ENCODE measurements at places on chromosomes 16 and 17. TPM values are rescaled to one million over a fixed set of nuclear protein-coding genes. Genes with fewer than 3 reads are reported as not detected.

CCL3 gene
- not detected for total RNA-seq

DPEP1 gene
- 3.7 TPM for total RNA-seq

OR1F1 gene
- not detected for total RNA-seq

MARCHF10 gene
- total RNA-seq: not detected

CYGB gene
- 9.7 TPM for total RNA-seq

ASGR1 gene
- total RNA-seq: 2.0 TPM

DLX4 gene
- 3.3 TPM for total RNA-seq

ARHGAP23 gene
- total RNA-seq: 127 TPM

IKZF3 gene
- 0.99 TPM for total RNA-seq

CES3 gene
- total RNA-seq: 1.3 TPM

ATP2C2 gene
- 53.9 TPM for total RNA-seq

DNA sequence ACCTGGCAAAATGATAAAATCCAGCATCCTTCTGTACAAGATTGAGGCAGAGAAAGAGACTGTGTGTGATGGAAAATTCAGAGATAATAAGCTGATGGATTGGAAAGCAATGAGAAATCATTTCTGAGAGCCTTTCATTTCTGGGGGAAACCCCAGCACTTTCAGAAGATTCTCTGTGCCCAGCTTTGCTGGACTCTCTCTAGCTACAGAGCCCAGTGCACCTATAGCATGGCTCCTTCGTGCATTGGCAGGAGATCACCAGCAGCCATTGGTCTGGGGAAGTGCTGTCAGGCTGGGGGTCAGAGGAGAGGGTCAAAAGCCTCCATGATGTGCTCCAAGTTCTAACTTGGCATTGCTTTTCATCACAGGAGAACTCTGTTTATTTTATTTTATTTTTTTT, 259.9 kb downstream of the SOX9 start:
- DNase-seq: no peak

- peak; percentile 88 for DNase-seq
These were observed 43.6 kb upstream of the PEMT start for GRCh38 chr17:17635126-17635525.

DNA sequence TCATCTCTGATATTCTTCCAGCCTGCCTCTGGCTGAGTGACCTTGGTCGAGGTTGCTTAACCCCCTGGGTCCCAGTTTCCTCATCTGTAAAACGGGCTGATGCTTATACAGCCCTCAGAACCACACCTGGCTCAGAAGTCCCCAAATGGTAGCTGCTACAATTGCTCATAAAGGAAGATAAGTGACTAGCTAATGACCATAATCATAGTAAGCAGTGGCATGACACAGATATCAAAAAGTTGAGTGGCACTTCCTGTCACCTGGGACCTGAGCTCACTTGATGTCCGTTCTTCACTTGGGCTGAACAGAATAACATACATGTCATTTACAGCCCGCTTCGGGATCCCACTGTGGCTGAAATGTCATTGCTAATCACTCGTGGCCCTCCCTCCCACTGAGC, 1.8 kb downstream of the MGRN1 start:
- DNase-seq: no peak

- DNase-seq: no peak
These were observed 39.0 kb downstream of the HLF start for GRCh38 chr17:55303701-55304145.

DNA sequence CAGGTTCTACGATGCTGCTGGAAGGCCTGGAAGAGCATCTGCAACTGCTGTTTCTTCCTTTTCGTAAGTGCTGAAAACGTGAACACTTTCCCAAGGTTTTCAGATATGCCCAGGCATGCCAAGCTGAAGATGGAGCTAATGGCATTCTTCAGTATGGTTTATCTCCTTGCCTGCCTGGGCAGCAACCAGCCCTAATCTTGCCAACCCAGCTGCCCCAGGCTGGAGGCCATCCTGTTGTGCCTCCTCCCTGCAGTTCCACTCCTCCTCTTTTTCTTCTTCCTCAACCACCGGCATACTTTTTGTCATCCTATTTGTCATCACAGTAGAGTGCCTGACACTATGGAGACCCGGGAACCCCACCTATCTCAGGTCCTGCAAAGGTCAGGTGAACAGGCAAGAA, 1849.3 kb downstream of the TP53TG3F start:
- no peak for DNase-seq

GRCh38 chr17:1617620-1618174, 10.9 kb downstream of the SLC43A2 start:
- peak; percentile 47 for DNase-seq

- DNase-seq: peak; percentile 45
These were observed 6.2 kb downstream of the TMEM97 start for GRCh38 chr17:28325211-28325610.

DNA sequence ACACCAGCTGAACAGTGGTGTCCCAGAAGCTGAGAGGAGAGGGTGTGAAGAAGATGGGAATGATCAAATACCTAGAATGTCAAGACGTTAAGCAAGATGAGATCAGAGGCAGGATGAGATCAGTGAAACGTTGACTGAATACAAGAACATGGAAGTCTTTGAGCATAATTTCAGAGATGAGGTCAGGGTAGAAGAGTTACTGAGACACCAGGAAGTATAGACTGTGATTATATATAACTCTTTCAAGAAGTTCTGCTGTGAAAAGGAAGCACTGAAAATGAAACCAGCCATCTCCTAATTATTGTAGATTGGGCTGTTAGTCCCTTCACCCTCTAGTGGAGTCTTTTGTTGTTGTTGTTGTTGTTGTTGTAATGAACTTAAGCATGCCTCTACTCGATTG, 9.1 kb downstream of the SHCBP1 start:
- DNase-seq: no peak

DNA sequence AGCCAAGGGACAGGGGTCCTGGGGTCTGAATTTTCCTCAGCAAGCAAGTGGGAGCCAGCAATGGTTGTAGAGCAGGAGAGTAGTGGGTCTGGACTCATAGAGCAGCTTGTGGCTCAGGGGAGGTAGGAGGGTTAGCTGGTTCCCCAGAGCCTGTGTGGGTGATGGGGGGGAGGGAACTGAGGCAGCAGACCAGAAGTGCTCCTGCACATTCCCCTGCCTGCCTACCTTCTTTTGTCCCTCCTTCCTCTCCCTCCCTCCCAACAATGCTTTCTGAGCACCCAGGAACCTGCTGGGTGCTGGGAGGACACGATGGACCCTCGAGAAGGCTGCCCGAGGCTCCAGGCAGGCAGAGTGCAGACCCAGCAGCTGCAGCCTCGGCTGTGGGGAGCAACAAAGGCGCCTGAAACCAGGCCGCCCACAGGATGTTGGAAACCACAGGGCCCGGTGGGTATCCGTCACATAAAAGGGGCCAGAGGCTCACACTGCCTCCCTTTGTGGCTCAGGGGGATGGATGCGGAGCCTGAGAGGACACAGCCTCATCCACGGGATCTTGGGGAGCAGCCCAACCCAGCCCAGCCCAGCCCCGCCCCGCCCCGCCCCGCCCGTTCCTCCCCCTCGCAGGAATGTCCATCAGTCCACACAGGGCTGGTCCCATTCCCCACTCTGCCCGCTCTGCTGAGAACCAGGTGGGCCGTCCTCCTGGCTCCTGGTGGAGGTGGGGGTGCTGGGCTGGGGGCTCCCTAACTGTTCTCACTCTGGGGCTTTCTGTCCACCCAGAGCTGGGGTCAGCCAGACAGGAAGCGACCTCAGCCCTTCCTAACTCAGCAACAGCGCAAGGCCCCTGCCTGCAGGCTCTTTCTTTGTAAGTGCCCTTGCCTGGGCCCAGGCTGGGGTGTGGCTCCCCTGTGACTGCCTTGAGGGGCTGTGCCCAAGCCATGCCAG, 1.7 kb upstream of the NLRC3 start:
- no peak for DNase-seq

DNA sequence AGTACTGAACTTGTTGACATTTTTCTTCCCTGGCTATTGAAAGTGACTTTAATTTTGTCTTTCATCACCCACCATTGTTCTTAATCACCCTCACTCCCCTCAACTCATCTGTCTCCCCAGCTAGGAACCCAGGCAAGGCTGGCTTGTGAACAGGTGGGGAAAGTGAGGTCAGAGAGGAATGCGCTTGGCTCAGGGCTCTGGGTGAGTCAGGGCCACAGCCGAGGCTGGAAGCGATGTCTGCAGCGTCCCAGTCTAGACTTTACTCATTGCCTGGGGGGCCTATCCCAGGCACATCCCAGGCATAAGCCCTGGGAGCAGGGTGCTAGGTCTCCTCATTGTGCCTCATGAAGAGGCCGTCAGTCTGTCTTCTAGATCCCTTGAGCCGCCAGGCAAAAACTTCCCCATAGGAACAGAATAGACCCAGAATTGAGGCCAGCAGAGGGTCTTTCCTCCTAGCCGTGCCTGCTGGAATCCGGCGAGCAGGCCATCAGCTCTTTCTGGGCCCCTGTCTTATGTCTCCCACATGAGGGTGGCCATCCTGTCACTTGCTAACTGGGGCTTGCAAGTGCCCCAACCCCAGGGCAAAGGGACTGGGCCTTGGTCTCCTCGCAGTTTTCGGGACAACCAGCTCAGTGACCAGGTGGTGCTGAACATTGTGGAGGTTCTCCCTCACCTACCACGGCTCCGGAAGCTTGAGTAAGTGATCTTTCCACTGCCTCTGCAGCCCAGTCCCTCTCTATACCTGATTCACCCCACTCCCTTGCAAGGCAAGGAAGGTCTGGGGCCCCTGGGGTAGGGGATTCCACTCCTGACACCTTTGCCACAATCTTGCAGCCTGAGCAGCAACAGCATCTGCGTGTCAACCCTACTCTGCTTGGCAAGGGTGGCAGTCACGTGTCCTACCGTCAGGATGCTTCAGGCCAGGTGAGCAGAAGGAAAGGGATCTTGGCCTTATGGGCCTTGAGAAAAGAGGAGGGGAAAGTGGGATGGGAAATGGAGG, 40.1 kb downstream of the NLRC5 start:
- DNase-seq: no peak

DNA sequence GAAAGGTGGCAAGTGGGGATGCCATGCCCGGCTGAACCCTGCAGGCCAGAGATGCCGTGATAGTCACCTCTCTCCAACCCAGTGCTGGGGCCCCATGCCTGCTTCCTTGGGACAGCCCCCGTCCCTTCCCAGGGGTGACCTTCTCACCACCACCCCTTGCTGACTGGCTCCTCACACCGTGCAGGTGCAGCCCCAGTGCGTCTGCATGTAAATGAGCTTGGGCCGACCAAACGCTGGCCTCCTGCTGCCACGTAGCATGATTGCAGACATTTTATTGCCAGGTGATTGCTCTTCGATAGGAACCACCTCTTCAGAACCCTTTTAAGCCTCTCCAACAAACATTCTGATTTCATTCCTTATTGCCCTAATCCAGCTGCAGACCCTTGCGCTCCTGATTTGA, 32.5 kb downstream of the ASIC2 start:
- DNase-seq: no peak

DNA sequence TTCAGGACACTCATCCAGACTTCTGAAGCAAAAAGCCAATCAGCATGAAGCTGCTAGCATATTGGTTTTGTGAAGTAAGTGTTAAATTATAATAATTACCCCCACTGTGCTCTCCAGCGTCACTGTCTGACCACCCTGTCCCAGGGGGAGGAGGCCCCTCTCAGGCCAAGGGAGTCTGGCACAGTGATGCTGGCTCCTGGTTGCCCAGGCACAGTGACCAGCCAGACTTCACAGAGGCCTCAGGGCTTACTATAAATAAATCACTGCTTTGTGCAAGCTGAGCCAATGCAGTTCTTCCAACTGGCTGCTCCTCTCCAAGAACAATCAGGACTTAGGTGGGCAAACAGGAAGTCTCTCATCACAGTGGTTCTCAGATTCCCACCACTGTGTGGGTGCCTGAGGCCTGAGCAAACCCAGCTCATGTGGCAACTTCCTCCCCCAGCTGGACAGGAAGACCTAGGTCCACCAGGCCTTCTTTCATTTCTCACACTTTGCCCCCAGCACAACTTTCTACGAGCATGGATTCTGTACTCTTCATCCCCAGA, 1.7 kb upstream of the DBNDD1 start:
- no peak for DNase-seq

DNA sequence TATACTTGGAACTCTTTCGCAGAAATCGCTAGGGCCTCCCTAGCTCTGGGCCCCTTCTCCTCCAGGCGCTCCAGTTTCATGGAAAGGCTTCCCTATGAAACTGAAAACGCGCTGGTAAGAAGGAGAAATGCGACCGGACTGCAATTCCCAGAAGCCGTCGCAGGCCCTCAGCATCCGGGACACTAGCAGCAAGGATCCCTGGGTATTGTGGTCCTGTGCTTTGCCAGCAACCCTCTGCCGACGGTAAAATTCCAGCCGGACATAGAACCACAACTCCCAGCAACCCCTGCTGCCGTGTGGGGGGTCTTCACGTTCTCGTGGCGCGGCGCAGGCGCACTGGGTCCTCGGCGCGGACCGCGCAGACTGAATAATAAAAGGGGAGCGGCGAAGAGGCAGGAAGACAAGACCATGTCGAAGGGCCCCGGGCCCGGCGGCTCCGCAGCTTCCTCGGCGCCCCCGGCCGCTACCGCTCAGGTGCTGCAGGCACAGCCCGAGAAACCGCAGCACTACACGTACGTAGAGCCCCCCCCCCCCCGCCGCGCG, at the start of gene UNK:
UNK (plus strand) TSS at position 334 of the 543 bp plus-strand sequence; CDS start at position 409, 75 bp downstream.
- peak; percentile 98 for DNase-seq

GRCh38 chr16:86882586-86883280, 304.4 kb downstream of the FOXL1 start:
- DNase-seq: no peak

GRCh38 chr17:73308017-73308823, 3.6 kb downstream of the CDC42EP4 start:
- peak; percentile 92 for DNase-seq

DNA sequence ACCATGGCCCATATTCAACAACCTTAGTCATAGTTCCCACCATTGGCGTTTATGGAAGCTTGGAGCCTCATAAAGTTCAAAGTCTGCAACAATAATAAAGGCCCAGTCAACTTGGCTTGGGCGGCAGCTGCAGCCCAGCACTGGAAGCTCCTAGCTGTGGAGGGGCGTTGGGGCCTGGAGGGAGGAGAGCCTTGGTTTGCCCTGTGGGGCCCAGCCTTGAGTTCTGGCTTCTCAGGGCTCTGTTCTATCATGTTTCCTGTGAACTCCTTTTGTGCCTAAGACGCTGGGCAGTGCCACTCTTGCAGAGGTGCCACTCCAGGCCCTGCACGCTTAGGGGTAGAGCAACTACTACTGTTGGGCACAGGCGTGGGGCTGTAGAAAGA, 927 bp upstream of the ENGASE start:
- no peak for DNase-seq

GRCh38 chr16:9103546-9103945, 12.1 kb downstream of the HAPSTR1 start:
- DNase-seq: no peak

DNA sequence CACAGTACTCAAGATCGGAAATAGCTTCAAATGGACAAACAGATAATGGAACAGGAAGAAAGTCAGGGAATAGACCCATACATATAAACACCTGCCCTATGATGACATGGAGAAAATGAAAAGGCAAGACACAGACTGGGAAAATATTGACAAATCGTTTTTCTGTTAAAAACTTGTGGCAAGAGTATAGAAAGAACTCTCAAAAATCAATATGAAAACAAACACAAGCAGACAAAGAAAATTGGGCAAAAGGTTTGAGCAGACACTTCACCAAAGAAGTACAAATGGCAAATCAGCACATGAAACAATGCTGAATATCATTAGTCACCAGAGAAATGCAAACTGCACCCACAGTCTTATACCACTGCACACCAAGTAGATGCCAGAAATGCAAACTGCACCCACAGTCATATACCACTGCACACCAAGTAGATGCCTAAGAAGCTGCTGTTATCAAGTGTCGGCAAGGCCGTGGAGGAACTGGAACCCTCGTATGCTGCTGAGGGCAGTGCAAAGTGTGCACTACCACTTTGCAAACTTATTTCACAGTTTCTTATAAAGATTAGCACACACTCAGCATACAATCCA, 123.5 kb upstream of the CHMP6 start:
- DNase-seq: no peak
